ACHN (cell line): ENCODE measurements at places on chromosomes 7 and 10.

- DNase-seq = no peak
Measured at GRCh38 chr10:78630944-78631838, 437.6 kb upstream of the ZMIZ1 start.

GRCh38 chr10:89210794-89211425 is 3.8 kb upstream of the CH25H start:
- no peak for DNase-seq

- no peak for DNase-seq
Measured at GRCh38 chr7:154858836-154859537, 143.9 kb downstream of the PAXIP1 start.

DNA sequence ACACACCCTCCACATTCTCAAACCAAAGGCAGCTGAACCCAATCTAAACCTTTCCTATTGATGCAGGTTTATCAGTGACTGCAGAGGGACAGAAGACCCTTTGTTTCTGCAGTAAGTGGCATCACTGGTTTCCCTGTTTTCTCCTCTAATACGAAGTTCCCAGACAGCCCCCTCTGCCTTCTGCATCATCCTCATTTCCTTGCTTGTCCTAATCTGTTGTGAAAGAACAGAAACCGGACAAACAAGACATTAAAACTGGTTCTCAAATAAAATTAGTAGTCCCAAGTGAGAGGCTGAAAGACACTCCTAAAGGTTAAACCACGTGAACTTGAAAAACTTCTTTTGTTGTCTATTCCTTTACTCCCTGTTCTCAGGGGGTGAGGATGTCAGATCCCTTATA is 10.1 kb upstream of the ADRB1 start:
- no peak for DNase-seq

- no peak for DNase-seq
Measured at GRCh38 chr7:43485580-43485979, 97.3 kb upstream of the STK17A start.

DNA sequence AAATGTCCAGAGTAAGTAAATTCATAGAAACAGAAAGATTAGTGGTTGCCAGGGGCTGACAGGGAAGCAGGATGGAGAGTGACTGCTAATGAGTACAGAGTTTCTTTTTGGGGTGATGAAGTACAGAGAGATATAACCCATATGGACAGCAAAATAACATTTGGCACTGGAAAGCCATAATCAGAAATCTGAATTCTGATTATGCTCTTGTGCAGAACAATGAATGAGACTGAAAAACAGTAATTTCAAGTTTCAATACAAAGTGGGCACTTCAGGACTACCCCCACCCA is 4.5 kb downstream of the RHEB start:
- DNase-seq = no peak

GRCh38 chr7:54987772-54988171 is 31.0 kb upstream of the EGFR start:
- DNase-seq = no peak

- no peak for DNase-seq
Measured at GRCh38 chr10:76236356-76236755, 804.9 kb downstream of the LRMDA start.

- DNase-seq = no peak
Measured at GRCh38 chr10:8588135-8588534, 533.6 kb downstream of the GATA3 start.

- no peak for DNase-seq
Measured at GRCh38 chr7:115417662-115418061, 495.8 kb downstream of the MDFIC start.

DNA sequence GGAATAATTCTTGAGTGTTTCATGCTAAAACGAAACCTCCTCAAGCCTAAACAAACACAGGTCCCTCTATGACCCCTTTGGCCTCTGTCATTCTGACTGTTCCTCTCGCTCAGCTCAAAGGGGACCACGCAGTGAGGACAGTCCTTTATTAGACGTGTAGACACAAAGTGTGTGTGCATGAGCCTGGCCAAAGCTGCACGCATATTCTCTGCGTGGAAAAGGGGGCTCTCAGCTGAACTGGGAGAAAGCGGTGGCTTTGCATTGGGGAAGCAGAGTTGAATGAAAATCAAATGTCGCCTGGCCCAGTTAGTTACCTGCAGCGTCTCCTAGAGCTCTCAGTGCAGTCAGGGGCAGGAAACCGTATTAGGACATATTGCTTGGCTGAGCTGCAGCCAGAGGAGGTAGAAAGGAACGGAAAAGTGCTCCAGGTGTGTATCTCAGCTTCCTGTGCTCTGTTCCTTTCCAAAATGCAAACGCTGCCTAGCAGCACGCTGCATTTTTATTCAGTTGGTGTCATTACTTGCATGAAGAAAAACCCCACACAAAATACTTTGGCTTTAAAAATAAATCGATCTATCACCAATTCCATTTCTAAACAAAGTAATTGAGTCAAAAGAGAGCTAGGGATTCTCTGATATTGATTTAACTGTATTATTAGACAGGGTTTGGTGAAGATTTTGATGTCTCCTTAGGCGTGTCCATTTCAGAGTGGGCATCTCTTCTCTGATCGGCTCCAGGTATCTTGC is 4.9 kb downstream of the GATA3 start:
- DNase-seq = no peak
